ENCODE measurements at places on chromosomes 4 and X.

DNA sequence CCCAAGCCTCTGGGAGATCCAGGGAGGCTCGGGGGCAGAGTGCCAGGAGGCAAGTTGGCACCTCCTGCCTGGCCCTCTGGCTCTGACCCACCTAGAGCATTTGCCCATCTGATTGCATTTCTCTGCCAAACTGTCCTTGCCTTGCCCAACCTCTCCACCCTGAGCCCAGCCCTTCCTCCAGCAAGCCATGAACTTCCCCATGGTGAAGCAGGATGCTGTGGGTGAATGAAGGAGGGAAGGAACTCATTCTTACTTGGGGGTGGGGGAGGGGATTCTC, 9.3 kb upstream of the CNGA2 start:
- DNase-seq: no peak

DNA sequence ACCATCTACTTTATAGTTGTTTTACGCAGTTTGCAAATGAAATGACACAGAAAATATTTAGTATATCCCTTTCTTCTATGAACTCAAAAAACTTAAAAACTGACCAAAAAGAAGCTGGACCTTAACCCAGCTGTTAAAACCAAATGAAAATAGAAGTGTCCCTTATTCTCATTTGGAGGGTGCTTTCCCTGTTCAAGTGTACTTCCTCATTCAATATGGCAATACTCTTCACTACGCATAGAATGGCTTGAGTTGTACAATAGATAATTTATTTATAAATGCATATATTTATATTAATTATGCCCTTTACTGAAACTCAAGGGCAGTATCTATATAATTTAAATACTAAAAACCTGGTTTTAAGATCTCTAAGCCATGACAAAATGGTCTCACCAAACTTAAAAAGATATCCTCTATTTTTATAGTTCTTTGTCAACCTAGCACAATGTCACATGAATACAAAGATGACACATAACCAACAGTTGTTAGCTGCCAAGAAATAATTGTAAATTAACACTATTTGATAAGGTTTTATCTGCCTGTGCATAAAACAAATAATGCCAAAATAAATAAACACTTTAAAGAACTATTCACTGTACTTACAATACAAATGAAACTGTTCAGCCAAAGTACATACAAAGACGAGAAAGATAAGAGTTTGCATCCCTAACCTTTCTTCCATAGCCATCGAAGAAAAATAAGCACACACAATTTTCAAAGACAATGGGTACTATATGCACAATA, 25.2 kb downstream of the YTHDC1 start:
- DNase-seq: no peak

DNA sequence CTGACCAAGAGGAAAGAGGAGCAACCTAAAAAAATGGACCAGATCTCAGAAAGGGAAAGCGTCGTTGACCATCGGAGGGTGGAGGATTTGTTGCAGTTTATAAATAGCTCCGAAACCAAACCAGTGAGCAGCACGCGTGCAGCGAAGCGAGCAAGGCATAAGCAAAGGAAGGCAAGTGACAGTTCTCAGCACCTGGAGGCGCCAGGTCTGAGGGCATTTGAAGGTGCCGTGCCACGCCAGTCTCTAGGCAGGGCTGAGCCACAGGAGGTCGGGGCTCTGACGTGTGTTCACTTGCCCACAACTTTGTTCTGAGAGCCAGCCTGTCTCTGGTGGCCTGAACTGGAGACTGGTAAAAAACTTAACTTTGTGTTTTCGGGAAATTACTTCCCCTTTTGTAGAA, 59.7 kb downstream of the TNIP2 start:
- DNase-seq: no peak

- DNase-seq: no peak
Measured at GRCh38 chr4:26003056-26003455, 89.0 kb downstream of the SMIM20 start.

DNA sequence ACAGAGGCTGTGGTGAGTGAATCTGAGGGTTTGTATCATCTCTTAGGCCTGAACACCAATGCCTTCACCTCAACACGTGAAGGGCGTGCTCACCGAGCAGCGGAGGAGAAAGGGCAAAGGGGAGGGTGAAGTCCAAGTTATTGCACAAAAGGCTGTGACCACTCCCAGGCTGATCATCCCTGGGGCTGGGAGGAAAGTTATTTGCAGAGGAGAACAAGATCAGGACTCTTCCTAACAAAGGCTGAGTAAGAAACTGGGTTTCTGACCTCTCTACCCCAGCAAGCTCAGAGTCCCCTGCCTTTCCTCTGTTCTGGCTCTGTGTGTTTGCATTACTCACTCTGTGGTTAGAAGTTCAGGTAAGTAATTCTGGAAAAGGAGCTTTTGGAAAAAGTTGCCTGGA, 366.3 kb upstream of the CXorf51A start:
- no peak for DNase-seq

- no peak for DNase-seq
Measured at GRCh38 chr4:56062526-56063145, 113.9 kb downstream of the CEP135 start.

DNA sequence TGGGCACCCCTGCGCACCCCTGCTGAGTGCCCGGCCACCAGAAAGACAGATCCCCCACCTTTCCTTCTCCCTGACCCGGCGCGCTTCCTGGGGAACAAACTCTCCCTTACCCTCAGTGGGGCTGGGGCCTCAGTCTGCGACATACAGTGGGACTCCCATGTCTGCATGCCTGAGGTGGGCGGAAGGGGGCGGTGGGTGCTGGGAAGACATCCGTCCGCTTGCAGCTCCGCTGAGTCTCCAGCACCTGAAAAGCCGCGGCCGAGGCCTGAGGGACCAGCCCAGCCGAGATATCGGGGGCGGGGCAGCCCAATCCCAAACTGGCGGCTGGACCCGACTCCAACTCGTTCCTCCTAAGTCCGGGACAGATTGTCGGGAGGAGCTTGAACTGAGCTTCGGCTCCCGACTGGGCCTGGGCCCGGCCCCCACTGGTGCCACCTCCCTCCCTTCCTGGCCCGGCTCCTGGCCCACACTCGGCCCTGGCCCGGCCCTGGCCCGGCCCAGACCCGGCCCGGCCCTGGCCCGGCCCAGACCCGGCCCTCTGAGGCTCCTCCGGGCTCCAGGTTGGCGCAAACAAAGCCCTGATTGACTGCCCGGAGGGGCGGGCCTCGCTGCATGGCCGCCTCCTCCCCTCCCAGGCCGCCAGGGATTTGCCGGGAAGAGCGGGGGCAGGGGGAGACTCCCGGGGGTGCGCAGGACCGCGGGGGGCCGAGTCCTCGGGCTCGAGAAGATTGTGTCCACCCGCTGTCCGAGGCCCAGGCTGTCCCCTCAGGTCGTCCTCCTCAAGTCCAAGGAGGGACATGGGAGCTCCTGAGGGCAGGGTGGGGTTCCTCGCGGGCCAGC, 877 bp upstream of the SLC16A2 start:
- no peak for DNase-seq

DNA sequence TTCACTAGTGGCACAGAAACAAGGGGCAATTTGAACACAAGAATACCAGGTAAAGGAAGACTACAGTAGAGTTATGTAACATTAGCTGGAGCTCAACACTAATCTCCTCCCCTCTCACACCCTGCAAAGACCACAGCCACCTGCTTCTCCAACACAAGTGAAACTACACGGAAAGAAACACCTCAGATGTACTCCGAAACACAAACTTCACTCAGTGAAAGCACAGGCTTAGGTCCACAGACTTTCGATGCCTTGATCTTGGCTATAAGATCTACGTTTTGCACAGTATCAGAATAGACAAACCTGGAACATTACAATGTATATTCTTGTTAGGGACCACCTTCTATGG, 7.6 kb downstream of the ACSL1 start:
- DNase-seq: no peak

GRCh38 chr4:13703096-13703495, 75.6 kb upstream of the BOD1L1 start:
- no peak for DNase-seq

DNA sequence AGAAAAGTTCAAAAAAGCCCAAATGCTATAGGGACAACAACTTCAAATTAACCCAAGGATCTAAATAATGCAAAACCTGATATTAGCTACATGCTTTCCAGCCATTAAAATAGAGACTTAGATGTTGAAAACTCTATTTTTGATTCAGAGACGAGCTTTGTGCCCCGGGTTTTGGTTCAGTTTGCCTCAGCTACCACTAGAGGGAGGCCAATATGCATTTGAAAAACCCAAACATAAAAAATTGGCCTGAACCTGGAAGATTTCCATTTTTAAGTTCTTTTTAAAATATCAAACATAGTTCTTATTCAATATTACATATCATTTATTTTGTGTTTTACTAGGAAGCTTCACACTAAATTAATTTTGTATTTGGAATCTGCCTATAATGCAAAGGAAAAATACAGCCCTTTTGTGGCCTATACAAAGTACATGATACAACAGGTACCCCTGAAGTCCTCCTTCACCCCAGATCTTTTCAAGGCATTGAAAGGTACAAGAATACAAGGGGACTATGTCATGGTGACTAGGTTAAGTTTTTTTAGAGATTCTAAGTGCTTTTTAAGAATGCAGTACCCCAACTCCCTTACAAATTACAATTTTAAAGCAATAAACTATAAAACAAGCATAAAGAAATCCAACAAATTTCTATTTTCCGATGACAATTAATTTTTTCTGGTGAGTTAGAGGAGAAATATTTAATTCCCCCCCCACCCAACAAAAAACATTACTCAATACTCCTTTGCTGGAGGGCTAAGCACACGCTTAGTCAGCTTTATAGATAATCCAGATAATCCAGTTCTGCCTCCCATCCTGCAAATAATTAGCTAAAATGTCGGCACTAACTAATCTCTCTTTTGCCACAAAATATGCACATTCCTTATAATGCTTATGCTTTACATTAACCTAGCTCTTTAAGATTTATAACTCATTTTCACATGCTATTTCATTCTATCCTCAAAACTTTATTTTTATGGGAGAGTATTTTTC, 97.7 kb upstream of the PTPN13 start:
- DNase-seq: no peak

- no peak for DNase-seq
Measured at GRCh38 chrX:2863646-2864045, 34.9 kb downstream of the GYG2 start.

DNA sequence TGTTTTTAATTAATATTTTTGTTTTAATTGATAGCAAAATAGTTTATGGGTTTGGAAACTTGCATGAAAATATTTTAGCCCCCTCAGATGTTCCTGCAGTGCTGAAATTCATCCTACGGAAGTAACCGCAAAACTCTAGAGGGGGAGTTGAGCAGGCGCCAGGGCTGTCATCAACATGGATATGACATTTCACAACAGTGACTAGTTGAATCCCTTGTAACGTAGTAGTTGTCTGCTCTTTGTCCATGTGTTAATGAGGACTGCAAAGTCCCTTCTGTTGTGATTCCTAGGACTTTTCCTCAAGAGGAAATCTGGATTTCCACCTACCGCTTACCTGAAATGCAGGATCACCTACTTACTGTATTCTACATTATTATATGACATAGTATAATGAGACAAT, 40.4 kb downstream of the MAP7D3 start:
- DNase-seq: no peak

GRCh38 chr4:121326597-121326996, 54.2 kb downstream of the QRFPR start:
- no peak for DNase-seq

DNA sequence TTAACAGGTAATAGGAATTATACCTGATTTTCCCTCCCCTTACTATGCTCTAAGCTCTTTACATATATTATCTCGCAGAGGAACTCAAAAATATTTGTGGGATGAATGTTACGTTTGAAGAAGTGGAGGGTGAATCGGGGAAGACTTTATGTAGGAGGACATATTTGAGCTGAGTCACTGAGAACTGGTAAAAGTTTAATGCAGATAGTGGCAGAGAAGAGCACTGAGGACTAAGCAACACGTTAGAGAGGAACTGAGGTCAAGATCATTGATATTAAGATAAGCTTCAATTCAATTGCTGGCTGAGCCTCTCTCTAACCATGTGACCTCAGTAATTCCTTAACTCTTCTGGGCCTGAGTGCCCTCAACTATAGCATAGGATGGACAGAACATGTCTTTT, 26.4 kb upstream of the ELOVL6 start:
- DNase-seq: no peak
